GM12865 (cell line): ENCODE measurements at places on chromosomes 7 and 10.
A peak's percentile ranks its signal among the peaks of the same experiment; 100 is the strongest.

GRCh38 chr7:20199015-20199737, 18.0 kb downstream of the MACC1 start:
- DNase-seq: peak; percentile 89

- DNase-seq: no peak
These were observed 118.3 kb downstream of the TCF7L2 start for GRCh38 chr10:113068178-113068890.

DNA sequence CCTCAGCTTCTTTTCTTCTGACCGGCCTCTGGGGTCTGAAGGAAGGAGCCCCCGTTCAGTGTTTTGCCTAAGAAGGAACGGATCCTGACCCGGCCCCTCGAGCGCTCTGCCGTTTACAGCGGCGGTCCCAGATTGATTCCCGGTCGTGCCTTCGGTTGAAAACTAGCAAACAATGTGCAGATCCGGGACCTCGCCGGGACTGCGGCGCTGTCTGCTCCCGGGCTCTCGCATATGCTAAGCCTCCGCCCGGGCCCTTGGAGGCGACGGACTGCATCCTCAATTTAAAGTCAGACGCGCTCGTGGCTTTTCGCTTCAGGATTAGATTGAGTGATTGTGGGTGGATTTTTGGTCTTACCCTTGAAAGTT, 559 bp downstream of the DBF4 start:
- DNase-seq: peak; percentile 66

DNA sequence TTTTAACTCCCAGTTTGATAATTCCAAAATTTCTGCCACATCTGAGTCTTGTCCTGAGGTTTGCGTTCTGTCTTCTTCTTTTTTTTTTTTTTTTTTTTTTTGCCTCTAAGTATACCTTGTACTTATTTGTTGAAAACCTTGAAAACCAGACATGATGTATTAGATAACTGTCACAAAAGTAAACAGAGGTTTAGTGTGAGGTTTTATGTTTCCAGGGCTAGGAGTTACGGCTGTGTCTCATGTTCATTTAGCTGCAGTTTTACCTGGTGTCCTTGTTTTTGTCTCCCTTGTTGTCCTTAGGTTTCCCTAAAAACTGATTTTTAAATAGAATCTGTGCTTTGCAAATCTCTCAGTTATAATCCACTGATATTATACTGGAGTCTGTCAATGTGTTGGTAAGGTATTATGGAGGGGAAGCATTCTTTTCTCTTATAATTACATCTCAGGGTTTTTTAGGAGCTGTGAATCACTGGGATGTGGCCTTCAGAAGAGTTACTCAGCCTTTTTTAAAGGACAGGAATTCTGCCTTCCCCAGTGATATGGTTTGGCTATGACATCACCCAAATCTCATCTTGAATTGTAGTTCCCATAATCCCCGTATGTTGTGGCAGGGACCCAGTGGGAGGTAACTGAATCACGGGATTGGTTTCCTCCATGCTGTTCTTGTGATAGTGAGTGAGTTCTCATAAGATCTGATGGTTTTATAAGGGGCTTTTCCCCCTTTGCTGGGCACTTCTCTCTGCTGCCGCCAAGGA, 95.0 kb downstream of the CDCA7L start:
- DNase-seq: no peak

- DNase-seq: no peak
These were observed 472.2 kb upstream of the C7orf33 start for GRCh38 chr7:148118371-148118770.

DNA sequence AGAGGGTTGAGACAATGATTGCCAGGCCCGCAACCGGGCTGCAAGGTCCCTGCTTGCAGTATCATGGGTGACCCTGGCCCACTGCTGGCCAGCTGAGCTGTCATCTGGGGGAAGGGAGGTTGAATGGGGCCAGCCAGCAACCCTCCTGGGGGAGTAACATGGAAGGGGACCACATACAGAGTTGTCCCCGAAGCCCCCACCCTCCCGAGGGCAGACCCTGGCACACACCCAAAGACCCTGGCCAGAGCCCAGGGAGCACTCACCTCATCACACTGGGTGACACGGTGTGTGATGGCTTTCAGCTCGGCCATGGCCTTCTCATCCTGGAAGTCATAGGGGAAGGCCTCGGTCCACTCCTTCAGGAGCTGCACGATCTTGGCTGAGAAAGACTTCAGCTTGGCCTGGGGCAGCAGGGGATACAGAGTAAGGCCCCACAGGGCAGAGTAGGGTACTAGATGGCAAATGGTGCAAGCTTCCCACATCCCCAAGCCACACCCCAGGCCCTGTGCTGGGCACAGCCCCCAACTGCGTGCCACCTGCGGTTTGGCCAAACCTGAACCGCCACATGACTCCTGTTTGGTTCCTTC, 63.4 kb downstream of the CSGALNACT2 start:
- no peak for DNase-seq

DNA sequence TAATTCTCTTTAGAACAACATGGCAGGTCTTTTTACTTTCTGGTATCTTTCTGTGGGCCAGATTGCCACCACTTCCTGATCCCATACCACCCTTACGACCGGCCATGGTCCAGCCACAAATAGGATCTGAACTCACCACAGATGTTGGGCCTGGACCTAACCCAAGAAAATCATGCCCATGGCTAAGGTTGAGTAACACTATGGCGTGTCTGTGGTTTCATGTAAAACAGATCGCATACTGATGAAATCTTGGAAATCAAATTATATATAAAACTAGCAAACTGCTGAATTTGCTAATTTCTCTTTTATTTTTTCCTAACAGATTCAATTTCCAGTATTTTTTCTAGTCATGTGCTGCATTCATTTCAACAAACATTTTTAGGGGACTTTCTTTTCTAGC, 77.2 kb downstream of the CH25H start:
- DNase-seq: no peak

- DNase-seq: no peak
These were observed 655.8 kb upstream of the ANKRD30A start for GRCh38 chr10:36469585-36469984.

DNA sequence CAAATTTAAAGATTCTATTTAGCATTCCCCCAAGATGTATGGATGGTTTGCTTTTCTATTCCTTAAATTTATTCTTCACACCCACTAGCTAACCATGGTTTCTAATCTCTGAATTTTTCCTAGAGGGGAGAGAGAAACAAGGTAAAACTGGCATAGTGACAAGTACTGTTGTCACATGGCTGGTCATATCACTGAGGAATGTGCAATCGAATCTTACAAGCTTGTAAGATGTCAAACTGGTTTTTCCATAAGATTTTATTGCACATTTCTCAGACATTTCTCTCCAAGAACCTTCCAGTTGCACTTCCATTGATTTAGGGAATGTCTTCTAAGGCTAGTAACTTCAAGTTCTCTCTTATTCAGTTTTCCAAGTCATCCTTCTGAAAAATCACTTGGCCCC, 89.8 kb downstream of the MBL2 start:
- DNase-seq: no peak

DNA sequence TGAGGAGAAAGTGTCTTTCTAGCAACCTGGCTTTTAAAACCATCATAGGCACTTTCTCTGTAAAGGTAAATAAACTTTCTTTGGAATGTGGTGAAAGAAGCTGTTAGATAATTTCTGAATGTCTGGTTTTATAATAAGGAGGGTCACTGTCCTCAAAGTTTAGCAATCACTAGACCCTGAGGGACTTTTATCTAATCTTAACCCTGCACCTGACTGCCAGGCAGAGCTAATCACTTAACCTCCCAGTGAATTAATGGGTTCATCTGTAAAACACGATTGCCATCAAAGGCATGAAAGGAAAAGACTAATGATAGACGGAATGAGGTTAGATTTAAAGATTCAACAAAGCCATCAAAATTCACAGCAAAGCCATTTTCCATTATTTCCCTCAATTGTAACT, 553.8 kb downstream of the GRM8 start:
- DNase-seq: no peak

- DNase-seq: no peak
These were observed 103.6 kb upstream of the EGR2 start for GRCh38 chr10:62919776-62920175.

GRCh38 chr7:138538518-138538917, 78.5 kb downstream of the TRIM24 start:
- DNase-seq: peak; percentile 68

- DNase-seq: peak; percentile 65
These were observed 13.4 kb downstream of the BRI3 start for GRCh38 chr7:98294798-98295382.

- DNase-seq: no peak
These were observed 38.0 kb upstream of the TRUB1 start for GRCh38 chr10:114899982-114900381.
